Mucosa of descending colon (tissue), 3 donors: ENCODE measurements at places on chromosomes 4 and X.

DNA sequence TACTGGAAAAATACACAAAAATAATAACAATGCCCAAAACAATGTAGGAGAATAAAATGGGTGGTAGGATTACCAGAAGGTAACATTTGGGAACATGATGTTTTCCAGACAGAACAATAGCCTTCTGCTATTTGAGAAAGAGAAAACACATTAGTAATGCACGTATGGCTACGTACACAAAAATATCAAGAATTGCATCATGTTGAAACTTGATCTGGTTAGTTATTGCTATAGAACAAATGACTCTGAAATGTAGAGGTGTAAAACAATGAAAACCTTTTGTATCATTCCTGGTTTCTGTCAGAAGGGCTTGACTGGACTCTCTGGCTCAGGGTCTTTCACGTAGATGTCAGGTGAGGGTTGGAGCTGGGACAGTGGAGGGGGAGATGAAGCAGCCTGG lies 1040.0 kb downstream of the FAT4 start:
- DNase-seq = no peak

- DNase-seq = no peak
These were observed 372.1 kb downstream of the OPHN1 start for GRCh38 chrX:68061206-68061535.

DNA sequence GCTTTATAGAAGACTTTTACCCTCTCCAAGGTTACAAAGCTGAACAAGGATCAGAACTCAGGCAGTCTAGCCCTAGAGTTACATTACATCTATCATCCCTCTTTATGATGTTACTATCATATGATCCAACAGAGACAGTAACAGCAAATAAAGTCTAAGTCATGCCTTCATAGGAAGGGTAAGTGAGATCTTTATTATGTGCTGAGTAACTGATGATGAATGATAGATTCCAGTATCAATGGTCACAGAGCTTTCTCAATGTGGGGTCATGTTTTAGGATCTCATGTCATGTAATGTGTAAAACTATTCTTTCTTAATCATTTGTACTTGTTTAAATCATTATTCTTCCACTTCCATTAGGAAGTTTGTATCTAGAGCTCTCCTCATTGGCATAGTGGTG lies 22.8 kb downstream of the ELOVL6 start:
- no peak for DNase-seq

- DNase-seq = peak; percentile 33
These were observed 75.6 kb upstream of the BCOR start for GRCh38 chrX:40173143-40174000.
